ENCODE measurements at places on chromosomes 7 and 10.

GRCh38 chr7:32043688-32044087 is 26.5 kb downstream of the PDE1C start:
- no peak for DNase-seq

GRCh38 chr10:30456266-30456665 is 22.3 kb downstream of the MAP3K8 start:
- DNase-seq: peak; percentile 27

GRCh38 chr10:103564776-103565520 is 71.4 kb downstream of the NEURL1 start:
- DNase-seq: no peak

- no peak for DNase-seq
These were observed 185.1 kb upstream of the PRPS1L1 start for GRCh38 chr7:18212758-18213157.

- no peak for DNase-seq
These were observed 171.4 kb upstream of the NUPR2 start for GRCh38 chr7:56287429-56288138.

DNA sequence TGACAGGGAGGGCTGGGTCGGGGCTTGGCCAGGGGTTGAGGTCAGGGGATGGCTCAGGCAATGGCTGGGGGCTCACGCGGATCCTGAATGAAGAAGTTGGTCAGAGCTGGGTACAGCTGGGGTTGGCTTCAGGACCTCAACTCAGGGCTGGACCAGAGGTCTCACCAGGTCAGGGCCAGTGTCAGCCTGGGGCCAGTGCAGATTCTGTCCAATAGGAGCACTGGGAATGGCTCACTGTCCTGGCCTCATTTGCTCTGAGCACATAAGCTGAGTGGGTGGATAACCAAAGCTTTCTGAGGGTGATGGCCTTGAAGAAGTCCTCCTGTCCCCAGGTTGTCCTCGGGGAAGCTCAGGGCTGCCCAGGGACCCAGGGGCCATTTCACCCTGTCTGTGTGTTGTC is 54.9 kb upstream of the PCBD1 start:
- no peak for DNase-seq

- no peak for DNase-seq
These were observed at the start of gene CTTNBP2 for GRCh38 chr7:117873310-117874190. CTTNBP2 (minus strand) TSS chr7:117873441; CDS start chr7:117873415, 26 bp downstream.

GRCh38 chr7:28272461-28272877 is 91.9 kb upstream of the JAZF1 start:
- peak; percentile 5 for DNase-seq

DNA sequence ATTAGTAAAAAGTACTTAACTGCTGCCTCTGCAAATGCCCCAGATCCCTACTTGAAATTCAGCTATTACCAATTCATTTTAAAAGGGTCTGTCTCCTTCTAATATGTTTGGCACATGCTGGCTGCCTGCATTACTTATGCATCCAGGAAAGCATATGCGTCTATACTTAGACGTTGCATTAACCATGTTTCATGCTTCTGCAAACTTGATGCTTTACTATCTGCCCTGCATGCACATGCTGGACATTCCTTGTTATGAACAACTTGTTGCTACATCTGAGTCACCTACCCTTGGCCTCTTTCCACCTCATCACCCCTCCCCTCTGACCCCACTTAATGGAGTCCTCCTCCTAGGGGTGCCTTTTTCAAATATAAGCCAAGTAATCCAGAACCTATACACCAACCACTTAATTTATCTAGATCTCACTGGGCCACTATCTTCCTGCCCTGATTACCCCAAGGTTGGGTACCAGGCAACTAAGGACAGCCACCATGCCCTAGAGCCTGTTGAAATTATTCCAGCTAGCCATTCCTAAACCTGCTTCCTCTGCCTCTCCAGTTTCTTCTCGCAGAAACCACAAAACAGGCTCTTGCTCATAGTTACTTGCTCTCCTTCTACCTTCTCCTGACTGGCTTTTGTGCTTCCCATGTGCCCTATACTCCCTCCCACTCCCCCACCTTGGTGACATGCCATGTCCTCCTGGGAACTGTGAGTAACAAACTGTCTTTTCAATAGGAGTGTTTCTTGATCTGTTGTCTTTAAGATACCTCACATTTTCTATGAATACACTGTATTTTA is 1187.9 kb downstream of the REEP3 start:
- DNase-seq: no peak

GRCh38 chr7:114104035-114104434 is 185.2 kb upstream of the PPP1R3A start:
- no peak for DNase-seq

DNA sequence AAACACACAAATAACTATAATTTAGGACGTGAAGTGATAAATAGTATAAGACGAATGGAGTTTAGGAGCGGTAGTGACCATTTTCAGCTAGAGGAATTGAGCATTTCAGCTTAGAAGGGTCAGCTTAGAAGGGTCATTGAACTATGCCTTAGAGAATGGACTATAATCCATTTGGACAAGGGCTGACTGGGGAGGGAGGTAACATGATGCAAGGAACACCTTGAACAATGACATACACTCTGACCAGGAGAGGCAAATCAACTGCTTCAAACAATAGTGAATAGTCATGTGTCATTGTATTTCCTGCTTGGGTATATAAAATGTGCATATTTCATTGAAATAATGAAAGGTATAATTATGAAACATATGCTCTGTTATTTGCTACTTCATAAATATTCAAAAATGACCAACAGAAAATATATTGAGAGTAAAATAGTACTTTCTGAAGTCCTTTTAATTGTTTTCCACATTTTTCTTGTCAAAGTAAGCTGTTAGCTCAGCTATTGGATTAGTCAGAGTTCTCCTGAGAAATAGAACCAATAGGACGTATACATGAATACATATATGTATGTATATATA is 40.5 kb upstream of the WASL start:
- DNase-seq: no peak

DNA sequence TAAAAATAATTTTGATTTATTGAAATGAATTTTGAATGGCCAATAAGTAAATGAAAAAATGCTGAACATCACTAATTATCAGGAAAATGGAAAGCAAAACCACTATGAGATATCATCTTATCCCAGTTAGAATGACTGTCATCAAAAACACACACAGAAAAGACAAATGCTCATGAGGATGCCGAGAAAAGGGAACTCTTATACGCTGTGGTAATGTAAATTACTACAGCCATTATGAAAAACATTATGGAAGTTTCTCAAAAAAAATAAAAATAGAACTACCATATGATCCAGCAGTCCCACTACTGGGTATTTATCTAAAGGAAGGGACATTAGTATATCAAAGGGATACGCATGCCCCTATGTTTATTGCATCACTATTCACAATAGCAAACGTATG is 15.8 kb downstream of the SCIN start:
- no peak for DNase-seq

DNA sequence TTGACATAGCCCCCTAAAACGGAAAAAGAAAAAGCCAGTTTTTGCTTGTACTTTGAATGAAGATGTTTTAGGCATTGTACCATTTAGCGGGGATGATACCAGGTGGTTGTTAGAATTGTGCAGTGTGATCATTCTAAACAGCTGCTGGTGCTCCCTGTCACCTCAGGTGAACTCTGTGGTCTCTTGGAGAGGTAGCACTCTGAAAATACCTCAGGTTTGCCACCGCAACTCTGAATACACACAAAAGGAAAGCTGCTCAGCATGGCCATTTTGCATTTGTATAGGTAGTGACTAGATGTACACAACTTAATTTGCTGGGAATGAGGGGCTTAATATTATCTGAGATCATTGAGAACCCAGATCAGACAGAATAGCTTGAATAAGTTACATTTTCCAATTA is 52.6 kb downstream of the PLEKHA8 start:
- no peak for DNase-seq

GRCh38 chr7:153939177-153939576 is 113.0 kb upstream of the DPP6 start:
- DNase-seq: no peak

DNA sequence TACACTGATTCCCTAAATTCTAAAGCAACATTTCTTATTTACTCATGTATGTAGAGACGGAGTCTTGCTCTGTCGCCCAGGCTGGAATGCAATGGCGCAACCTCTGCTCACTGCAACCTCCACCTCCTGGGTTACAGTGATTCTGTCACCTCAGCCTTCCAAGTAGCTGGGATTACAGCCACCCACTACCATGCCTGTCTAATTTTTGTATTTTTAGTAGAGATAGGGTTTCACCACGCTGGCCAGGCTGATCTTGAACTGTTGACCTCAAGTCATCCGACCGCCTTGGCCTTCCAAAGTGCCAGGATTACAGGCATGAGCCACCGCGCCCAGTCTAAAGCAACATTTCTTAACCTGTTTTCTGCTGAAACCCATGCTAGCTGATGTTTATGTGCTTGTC is 227.6 kb upstream of the PLXDC2 start:
- no peak for DNase-seq

GRCh38 chr7:107850216-107850615 is 40.8 kb upstream of the DLD start:
- no peak for DNase-seq

DNA sequence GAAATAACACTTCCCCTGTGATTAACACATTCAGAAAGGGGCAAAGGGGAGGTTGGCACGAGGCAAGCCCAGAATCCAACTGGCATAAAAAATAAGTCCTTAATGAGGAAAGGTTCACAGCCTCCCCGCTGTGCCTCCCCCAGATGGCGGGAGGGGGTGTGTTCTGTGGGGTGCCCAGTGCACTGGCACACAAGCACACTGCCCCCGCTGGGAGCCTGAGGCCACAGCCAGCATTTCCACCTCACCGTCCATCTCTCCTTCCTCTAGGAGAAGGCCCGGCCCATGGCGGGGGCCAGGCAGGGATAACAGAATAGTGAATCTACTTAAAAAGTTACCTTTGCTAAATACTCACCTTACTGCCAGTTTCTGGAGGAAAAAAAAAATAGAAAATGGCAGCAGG is 43.2 kb downstream of the PRKAG2 start:
- no peak for DNase-seq

DNA sequence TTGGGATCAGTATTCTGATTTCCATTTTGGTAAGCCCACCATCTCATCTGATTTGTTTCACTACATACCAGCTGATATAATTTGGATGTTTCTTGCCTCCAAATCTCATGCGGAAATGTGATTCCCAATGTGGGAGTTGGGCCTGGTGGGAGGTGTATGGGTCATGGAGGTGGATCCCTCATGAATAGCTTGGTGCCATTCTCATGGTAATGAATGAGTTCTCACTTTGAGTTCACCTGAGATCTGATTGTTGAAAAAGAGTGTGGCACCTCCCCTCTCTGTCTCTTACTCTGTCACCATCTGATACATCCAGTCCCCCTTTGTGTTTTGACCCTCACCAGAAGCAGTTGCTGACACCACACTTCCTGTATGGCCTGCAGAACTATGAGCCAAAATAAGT is 347.3 kb downstream of the ARL4A start:
- no peak for DNase-seq

GRCh38 chr10:58517491-58518355 is 5.1 kb downstream of the BICC1 start:
- no peak for DNase-seq

- DNase-seq: no peak
These were observed 75.4 kb downstream of the PROSER2 start for GRCh38 chr10:11898372-11899066.

DNA sequence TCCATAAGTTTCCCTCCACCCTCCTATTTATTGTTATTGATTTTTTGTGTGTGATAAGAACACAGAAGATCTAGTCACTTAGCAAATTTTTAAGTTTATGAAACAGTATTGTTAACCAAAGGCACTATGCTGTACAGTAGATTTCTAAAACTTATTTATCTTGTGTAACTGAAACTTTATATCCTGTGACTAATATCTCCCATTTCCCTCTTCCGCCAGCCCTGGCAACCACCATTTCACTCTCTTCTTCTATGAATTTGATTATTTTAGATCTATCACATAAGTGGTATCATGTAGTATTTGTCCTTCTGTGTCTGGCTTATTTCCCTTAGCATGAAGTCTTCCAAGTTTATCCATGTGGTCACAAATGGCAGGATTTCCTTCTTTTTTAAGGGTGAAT is 144.3 kb upstream of the INHBA start:
- no peak for DNase-seq

DNA sequence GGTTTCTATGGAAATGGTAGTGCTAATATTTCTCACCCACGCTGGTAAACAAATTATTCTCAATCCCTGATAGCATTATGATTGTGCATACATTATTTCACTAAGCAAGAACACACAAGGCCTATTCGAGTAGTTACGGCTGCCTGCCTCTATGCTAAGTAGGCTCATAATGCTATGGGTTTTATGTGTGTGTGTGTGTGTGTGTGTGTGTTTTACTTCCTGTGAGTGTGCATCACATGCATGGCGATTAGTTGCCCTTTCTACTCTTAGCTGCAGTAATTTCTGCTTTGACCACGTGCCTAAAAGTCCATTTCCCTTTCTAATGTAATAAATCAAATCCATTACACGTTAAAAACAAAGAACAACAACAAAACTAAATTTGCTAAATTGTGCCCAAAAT is 117.0 kb downstream of the CHCHD3 start:
- no peak for DNase-seq

GRCh38 chr10:90179696-90180407 is 478.5 kb downstream of the KIF20B start:
- no peak for DNase-seq

DNA sequence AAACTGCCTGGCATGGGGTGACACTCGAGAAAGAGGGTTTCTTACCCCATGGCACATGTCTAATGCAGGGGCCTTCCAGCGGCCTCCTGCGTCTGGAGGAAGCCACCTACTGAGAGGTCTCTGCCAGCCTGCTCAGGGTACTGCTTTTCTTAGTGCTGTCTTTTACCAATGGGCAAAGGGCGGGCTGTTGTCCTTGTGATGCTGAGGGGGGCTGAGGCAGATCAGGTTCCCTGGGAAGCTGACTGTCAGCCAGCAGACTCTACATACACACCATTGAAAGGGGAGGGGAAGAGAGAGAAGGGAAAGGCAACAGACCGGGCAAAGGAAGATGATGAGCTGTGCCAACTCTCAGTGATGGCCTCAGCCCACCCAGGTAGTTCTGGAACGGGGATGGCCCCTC is 48.7 kb downstream of the COL13A1 start:
- DNase-seq: no peak

- DNase-seq: no peak
These were observed 5.8 kb downstream of the PITX3 start for GRCh38 chr10:102235598-102235920.

GRCh38 chr7:116142850-116143249 is 67.5 kb upstream of the TES start:
- peak; percentile 44 for DNase-seq

GRCh38 chr10:12252882-12253546 is 57.0 kb downstream of the CDC123 start:
- no peak for DNase-seq

All from CD8-positive, alpha-beta memory T cell (primary cell).